ENCODE measurements at places on chromosomes 6 and 20.

GRCh38 chr20:4726710-4727397 is 5.1 kb downstream of the PRND start:
- DNase-seq, result no peak

DNA sequence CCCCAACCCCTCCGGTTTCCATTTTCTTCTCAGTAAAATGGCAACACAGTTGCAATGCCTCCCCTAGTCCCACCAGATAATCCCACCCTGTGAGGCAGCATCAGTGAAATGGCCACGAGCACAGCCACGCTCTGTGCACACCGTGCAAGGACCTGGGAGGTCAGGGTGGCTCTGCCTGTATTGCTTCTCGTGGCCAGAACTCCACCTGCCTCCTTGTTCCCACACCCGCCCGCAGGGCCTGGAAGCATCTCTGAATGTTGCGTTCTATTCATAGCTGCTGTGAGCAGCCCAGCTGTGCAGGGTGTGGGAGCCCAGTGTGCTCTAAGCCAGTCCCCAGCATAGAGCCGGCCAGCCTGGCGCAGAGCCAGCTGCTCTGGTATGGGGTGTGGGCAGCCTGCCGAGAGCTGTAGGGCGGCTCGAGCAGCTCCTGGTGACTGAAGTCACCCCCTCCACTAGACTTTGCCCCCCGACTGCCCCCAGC is 161.1 kb downstream of the DLL1 start:
- no peak for DNase-seq

- DNase-seq, result no peak
Observed at GRCh38 chr6:30875244-30876038, 8.9 kb upstream of the DDR1 start.

DNA sequence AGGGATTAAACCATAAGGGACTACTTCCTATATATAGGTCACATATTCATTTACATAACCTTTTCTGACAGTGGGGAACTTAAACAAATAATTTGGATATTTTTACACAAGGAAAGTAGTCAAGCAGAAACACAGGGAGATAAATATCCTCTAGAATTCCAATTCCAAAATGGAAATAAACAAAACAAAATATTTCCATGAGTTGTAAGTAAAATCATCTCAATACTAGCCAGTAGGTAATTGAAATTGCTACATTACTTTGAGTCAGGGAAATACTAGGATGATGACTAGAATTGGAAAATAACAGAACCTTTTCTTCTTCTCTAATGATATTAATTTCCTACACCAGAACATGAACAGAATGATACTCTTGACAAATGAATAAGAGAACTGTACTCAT is 1308.1 kb upstream of the GJE1 start:
- DNase-seq, result no peak

GRCh38 chr20:35115606-35116005 is 23.0 kb upstream of the TRPC4AP start:
- DNase-seq, result no peak

- DNase-seq, result no peak
Observed at GRCh38 chr6:123812621-123813020, 9.0 kb downstream of the NKAIN2 start.

DNA sequence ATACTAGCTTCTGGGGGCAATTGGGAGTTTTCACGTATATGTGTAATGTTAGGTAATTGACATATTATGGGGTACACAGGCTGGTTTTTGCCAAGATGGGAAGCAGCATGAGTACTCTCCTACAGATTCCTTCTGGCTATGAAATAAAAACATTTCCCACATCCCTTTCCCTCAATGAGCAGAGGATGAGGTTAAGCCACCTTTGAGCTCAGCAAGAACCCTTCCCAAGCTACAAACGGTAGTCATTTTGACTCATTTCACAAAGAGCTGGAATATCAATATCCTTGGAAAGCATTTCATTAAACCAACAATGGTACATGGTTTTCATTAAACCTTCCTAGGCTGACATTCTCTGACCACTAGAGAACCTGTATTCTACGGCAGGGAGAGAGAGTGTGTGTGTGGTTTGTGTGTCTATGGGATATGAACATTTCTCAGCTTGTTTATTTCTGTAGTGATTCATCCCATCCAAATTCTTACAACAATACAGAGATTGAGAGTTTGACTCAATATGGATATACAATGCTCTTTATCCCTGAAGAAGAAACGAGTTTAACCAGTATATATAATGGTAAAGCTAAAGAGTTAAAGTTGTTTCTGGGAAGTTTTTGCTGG is 119.5 kb downstream of the ARHGAP18 start:
- DNase-seq, result no peak

DNA sequence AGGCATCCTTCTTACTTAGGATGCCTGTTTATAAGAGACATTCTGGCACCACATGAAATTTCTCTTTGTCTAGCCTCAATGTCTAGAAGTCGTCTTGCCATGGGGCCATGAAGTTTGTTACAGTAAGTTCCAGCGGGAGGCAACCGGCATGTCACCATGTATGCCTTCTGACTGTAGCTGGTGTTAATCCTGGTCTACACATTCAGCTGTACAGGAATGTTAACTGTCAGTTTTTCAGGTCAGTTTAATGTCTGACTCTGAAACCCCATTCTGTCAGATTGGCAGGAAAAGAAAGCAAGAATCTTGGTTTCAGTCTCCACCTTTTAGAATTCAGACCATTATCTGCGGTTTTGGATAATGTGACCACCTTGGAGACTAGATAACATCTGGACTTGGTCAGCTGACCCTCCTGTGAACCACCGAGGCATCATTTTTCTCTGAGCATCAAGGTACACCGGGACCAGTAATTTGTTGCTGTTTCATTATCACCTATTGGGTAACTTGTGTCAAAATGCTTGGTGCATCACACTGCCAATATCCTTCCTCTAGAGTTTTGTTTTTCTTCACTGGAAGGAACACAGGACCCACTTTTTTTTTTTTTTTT is 228.7 kb downstream of the DOK5 start:
- no peak for DNase-seq

GRCh38 chr6:112466373-112467151 is 119.4 kb downstream of the RFPL4B start:
- no peak for DNase-seq

GRCh38 chr6:137282254-137282653 is 63.1 kb upstream of the IFNGR1 start:
- no peak for DNase-seq

DNA sequence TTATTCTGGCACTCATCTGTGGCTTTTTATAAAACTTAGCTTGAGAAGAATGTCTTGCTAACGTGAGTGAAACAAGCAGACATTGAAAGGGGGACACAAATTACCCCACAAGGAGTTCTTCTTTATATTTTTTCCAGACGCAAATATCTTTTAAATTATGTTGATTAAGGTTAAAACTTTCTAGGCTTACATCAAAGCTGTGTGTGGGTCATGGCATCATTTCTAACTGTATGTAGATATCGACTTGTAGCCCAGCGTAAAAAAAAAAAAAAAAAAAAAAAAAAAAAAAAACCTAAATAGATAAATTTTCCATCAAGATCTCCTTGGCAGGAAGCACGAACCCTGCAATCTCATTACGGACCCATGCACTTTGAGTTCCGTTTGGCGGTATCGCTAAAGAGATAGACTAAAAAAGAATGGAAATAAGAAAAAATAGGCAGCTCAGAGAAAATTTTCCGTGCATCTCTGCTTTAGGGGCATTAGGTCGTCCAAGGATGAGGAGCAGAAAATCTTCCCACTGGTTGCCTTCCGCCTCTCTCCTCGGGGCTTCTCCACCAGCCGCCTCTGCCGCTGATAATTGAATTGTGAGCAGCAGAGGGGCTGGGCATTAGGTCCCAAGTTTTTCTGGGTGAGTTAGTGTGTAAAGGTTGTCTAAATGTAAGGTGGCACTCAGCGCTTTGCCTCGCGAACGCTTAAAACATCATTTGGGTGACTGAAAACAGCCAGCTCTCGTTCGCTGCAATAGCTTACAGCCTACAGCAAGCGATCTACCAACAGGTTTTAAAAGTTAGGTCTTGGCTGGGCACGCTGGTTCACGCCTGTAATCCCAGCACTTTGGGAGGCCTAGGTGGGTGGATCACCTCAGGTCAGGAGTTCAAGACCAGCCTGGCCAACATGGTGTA is 194.0 kb downstream of the TRIM27 start:
- DNase-seq, result peak; percentile 13

- no peak for DNase-seq
Observed at GRCh38 chr6:112237066-112237465, 17.3 kb downstream of the LAMA4 start.

- no peak for DNase-seq
Observed at GRCh38 chr20:13017883-13018535, 9.2 kb downstream of the SPTLC3 start.

DNA sequence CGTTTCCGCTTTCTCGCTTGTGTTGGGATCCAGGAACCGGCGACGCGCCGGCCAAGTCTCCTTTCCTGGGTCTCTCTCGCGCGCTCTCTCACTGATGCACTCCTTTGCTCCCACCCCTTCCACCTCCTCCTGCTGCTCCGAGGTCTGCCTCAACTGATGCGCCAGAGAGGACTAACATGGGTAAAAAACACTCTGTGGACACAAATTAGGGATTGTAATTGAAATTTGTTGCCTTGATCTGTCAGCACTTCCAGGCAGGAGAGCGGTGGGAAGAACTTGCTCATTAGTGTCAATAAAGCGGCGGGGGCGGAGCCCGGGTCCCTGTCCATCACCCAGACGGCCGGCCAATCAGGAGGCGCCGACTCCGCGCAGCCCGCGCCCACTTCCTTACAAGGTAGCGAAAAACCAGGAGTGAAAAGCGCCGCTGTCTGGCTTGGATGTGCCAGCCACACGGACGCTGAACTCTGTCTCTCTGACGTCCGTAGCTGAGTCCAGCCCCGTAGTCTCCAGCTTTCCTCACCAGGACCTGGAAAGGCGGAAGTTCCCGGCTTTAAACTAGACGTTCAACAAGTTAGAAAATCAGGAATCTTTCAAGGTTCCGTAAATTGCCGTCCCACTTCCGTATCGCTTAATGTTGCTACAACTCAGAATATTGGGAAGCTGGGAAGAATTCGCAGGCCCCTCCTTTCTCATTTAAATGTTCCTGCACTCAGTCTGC is at the start of gene TBX18:
TBX18 (minus strand) TSS at position 267 of the 718 bp plus-strand sequence. CDS start 417 bp downstream, outside the sequence.
- DNase-seq, result peak; percentile 62

DNA sequence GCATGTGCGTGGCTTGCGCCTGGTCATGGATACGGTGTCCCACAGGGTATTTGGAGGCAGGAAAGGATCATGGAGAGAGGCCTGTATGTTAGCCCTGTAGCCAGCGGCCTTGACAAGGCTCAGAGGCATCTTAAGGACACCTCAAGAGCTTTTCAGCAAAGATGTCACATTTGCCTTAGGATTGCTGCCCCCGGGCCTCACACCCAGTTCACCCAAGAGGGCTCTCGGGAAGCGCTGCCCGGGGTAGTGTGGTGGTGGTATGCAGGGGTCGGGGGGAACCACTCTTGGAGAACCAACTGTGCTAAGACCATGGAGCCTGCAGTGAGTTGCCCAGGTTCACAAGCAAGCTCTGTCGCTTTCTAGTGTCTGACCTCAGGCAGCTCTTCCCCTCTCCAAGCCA is 36.9 kb upstream of the VSTM2L start:
- peak; percentile 9 for DNase-seq

DNA sequence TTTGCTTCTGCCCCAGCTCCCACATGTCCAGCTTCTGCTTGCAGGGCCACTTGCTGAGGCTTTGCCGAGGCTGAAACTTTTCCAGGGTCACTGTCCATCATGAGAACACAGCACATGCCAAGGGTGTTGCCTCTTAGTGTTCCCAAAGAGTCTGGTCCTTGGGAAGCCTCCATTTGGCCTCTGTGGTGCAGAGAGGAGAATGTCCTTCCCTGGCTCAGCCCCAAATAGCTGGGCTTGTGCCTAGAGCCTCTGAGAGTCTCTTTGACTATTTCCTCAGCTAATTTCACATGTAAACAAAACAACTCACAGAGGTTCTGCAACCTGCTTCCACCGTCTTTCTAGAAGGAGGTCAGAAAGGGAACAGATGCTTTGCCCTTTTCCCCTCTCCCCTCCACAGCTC is 40.4 kb upstream of the RAB23 start:
- DNase-seq, result no peak

DNA sequence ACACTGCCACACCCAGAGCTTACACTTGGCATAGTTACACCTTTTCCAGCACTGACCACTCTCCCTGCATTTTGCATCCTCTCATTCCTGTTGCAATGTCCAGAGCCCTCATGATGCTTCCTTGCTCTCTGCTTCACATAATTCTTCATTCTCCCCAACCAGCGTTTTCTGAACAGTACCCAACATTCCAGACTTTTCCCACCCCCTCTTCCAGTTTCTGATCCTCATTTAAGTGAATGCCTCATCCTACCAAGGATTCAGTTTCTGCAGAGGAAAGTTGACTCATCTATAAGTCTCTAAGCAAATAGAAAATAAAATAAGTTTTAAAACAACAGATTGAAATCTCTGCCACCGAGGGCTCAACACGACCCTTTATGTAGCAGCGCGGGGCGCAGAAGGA is 321.3 kb upstream of the TCF21 start:
- no peak for DNase-seq

GRCh38 chr6:43780941-43781928 is 11.2 kb downstream of the VEGFA start:
- no peak for DNase-seq

GRCh38 chr20:24739746-24740145 is 209.3 kb upstream of the CST7 start:
- DNase-seq, result no peak

DNA sequence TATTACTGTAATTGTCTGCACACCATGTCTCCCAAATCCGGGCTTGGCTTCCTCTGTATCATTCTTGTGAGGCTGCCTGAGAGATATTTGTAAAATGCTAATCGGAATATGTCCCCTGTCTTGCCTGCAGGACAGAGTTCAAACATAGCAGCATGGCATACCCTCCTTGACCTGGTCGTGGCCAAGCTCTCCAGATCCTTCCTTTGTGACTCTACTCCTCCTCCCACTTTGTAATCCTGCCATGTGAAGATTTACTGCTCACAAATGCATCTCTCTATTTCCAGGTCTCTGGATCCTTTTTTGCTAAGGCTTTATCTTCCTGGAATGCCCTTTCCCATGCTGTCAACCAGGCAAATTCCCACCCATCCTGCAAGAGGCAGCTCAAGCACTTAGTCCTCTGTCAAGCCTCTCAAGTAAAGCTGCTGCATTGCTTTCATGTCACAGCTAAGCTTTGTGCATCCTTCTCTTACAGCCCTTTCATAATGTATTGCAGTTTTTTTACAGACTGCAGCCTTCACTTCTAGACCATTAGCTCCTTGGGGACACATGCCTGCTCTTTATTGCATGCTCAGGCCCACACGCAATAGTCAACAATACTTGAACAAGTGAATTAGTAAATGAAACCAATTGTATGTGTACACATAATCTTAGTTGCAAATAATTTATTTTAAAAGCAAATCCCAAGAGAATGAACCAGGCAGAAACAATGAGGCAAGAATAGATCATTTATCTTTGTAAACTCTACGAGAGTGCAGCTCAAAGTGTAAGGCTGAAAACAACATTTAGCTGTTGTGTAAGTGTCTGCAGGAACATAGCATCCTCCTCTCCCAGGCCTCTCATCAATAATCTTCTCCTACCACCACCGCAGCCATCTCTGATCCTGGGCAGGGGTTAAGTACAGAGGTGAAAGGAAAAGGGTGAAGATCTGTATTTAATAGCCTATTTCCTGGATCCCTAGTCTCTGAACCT is 45.8 kb downstream of the HIVEP2 start:
- no peak for DNase-seq

Data from erythroblast (primary cell).